ENCODE measurements at places on chromosomes 11 and 22. TPM values are rescaled to one million over a fixed set of nuclear protein-coding genes. Genes with fewer than 3 reads are reported as not detected.

The FXYD6 gene
- 256 TPM for polyA plus RNA-seq

The TRPM5 gene
- not detected for polyA plus RNA-seq

The PLEKHA7 gene
- polyA plus RNA-seq = 12.2 TPM

The PRRG4 gene
- polyA plus RNA-seq = 0.17 TPM

The MALAT1 gene
- polyA plus RNA-seq = 396 TPM

DNA sequence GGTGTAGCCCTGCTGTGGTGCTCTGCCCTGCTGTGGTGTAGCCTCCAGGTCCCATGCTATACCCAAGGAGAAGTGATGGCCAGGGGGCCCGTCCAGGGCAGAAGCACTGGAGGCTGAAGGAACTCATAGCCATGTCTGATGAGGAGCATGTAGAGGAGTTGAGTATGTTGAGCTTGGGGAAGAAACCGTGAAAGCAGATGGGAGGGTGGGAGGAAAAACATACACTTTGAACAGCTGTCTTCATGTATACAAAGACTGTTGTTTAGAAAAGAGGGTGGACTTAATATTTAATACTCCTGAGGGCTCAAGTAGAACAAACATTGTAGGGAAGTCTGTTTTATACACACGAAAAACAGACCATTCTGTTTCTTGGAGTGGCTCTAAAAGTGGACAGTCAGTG lies 26.6 kb upstream of the TTC12 start:
- DNase-seq = no peak

DNA sequence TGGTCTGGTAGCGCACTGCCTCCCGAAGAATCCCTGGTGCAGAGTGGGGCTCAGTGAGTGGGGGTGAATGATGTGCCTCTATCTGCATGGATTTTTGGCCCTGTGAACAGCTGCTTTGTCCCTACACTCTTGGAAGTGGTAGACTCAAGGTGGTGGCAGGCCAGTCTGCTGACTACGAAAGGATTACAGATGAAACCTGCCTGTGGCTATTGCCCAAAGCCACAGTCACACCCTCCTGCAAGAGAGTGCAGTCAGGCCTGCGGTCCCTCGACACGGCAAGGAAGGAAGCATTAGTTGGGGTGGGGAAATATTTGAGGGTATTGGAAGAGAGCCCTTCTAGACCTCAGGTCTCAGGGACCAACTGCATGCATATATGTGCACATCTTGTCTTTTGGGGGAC lies 63.7 kb downstream of the DSCAML1 start:
- no peak for DNase-seq

GRCh38 chr11:74322667-74323066 lies 11.2 kb upstream of the P4HA3 start:
- no peak for DNase-seq

DNA sequence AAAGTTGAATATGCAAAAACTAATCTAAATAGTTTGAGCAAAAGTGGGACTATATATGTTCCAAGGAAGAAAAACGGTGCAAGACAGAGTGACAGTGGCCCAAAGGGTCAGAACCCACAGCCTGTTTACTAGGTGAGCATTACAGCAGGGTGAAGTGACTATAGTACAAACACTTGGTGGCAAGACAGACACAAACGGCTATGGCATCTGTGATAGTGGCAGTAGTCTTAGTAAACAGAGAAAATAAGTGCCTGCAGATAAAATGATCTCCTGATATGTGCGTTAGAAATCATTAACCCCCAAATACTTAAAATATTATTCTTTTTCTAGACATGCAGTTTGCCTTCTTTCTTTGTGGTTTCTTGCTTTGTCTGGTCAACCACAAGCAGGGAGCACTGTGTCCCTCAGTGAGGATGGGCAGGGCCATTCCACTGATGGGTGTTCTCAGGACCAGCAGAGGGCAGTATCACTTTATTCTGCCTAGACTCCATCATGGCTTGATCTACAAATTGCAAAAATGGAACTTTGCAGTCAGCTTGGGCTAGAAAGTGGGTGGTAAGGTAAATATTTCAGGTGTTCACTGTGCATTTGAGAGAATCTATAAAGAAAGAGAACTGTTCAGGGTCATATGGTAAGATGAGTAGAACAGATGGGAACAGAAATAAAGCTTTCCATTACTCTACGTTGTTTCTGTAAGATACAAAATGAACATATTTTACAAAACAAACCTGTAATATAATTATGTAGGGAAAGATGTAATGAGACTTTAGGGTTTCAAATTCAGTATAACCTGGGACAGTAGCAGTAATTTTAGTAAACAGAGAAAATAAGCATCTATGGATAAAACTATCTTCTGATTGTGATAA lies 198.2 kb downstream of the SWAP70 start:
- DNase-seq = no peak

DNA sequence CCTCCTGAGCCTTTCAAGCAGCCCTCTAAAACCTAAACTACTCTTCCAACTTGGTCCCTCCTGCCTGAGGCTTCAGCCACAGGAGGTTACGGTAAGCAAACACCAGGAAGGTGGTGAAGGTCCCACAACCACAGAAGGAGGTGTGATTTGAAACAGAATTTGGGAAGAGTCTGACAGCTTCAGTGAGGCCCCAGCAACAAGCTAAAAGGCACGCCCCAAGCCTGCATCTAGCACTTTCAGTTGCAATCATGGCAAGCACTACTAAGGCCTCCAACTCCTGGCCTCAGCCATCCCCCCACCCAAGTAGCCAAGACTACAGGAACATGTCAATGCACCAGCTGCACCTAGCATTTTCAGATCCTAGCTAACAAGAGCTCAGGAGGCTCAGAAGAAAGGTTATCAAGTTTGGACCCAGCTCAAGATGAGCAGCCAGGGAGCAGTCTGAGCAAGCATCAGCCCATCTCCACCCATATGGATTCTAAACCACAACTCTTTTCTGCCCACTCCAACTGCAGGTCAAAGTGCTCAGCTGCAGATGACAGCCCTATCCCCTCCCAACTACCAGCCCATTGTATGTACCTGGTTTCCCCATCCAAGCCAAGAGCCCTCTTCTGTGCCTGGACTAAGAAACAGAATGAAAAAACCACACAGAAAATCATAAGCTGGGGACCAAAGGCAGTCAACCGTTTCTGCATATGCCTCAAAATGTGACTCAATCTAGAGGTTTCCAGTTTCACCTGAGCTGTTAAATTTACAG lies 10.4 kb upstream of the AHNAK start:
- DNase-seq = no peak

DNA sequence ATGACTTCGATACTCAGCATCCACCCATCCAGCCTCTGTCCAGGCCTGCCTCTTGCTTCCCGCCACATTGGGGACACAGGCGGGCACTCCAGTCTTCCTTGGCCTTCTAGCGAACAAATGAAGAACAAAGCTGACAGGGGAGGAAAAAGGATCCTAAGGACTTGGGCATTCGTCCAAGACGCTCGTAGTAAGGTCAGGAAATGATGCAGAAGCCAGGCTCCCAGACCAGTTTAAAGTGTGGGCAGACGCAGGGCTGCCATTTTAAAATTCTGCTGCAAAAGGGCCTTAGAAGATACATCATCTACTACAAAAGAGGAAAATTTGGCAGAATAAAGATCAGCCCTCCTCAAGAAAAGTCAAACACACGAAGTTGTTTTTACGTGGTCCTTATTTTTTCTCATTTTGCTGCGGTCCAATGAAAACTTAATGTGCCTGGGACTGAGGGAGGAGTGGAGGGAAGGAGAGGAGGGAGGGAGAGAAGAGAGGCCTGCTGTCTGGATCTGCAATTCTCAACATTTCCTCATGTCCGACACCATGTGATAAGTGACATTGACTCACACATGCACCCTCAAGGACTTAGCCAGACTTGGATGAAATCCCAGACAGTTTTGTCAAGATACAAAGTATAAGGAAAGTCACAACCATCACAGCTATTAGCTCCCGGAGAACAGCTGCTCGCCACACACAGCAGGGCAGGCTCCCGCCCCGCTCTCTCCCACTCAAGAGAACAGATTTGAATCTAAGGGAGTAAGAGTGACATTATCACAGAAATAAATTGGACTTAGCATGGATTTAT lies 5.7 kb downstream of the DNAL4 start:
- peak; percentile 58 for DNase-seq

GRCh38 chr11:33906484-33907186 lies 14.8 kb upstream of the LMO2 start:
- DNase-seq = no peak

GRCh38 chr22:32558681-32559355 lies 84.2 kb downstream of the FBXO7 start:
- no peak for DNase-seq

DNA sequence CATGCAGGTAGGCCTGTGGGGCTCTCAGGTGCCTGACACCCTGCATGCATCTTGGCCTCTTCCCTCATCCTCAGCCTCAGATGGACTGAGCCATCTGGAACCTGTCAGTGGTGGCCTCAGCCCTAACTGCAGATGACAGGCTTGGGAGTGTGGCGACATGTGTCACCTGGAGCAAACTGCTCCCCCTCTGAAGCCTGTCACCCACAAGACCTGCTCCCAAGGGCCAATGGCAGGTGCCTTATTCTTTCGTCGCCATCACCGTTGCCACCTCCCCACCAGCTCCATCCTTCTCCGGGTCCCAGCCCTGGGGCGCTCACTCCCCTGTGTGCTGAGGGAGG lies 3.6 kb upstream of the SEPTIN5 start:
- DNase-seq = peak; percentile 19

DNA sequence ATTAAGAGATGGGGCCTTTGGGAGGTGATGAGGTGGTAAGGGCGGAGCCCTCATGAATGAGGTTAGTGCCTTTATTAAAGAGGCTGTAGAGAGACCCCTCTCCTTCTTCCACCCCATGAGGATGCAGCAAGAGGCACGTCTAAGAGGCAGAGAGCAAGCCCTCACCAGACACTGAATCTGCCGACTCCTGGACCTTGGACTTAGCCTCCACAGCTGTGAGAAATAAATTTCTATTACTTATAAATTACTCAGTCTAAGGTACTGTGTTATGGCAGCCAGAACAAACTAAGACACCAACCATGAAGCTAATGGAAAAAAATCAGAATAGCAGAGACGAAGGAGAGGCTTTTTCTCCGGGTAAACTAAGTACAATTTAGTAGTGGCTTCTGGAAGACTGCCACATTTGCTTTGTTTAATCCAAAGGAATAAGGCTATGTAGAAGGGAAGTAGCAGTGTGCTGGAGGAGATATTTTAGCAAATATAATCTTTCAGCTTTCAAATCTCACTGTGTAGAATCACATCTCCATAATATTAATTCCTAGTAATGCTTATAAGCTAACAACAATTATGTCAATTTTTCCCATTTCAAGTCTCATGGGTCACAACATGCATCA lies 12.3 kb upstream of the SIK2 start:
- no peak for DNase-seq

GRCh38 chr11:94088906-94089305 lies 39.7 kb upstream of the PANX1 start:
- no peak for DNase-seq

- no peak for DNase-seq
These were observed 120.5 kb downstream of the PGR start for GRCh38 chr11:101008961-101009689.

DNA sequence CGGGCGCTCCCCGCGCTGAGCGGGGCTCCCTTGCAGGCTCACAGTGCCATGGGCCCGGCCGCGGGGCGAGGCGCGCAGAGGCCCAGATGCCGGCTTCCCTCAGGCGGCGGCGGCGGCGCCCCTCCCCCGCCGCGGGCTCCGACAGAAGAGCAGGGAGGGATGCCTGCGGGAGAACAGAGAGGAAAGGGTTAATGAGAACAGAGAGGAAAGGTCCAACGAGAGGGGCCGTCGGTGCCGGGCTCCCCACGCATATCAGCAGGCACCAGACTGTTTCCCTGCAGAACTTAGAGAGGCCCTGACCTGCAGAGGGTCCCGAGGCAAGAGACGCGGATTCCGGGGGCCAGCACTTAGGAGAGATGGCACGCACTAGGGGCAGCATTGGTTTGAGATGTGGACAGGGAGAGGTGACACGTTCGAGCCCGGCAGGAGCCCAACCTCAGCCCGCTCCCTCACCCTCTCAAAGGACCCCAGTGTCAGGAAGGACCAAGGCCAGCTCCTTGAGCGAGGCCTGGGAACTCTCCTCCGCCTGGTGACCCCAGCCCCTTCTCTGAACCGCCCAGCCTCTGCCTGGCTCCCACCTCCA lies 9.1 kb downstream of the NRXN2 start:
- DNase-seq = no peak

GRCh38 chr22:36790648-36791047 lies 14.7 kb upstream of the IFT27 start:
- no peak for DNase-seq

GRCh38 chr11:71977743-71978418 lies 20.8 kb upstream of the IL18BP start:
- DNase-seq = no peak

DNA sequence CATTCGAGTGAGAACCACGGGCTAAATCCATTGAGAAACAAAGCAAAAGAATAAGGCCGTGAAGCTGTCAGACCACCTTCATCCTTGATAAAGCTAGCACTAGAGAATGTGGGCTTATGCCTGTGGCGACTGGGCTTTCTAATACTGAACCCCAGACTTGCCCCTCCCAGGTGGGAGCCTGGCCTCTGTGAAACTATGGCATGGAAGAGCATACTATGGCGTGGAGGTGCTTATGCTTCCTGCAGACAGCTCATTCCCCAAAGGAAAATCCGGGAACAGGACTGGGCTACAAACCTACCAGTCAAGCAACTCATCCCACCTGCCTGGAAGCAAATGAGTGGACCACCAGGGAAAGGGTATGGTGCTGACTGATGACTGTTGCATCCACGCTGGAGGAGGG lies 92.4 kb downstream of the ZC3H12C start:
- DNase-seq = no peak

- DNase-seq = no peak
These were observed 145.0 kb upstream of the RAG2 start for GRCh38 chr11:36743039-36743438.

DNA sequence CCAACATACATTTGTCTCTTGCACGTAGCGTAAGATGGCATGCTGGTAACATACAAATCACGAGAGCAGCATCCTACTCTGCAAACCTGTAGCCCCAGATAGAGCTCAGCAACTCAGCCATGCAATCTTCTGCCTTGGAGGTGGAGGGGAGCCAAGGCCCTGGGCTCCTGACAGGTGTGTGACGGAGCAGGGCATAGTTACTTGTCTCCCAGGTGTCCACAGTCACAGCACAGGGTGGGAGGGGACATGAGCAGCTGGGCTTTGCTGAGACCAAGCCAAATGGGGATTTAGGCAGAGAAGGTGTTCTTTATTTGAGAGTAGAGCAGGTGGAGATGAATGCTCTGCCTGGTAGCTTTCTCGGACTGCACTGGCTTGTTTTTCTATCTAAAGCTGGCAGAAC lies 111.7 kb downstream of the TEAD1 start:
- DNase-seq = no peak

DNA sequence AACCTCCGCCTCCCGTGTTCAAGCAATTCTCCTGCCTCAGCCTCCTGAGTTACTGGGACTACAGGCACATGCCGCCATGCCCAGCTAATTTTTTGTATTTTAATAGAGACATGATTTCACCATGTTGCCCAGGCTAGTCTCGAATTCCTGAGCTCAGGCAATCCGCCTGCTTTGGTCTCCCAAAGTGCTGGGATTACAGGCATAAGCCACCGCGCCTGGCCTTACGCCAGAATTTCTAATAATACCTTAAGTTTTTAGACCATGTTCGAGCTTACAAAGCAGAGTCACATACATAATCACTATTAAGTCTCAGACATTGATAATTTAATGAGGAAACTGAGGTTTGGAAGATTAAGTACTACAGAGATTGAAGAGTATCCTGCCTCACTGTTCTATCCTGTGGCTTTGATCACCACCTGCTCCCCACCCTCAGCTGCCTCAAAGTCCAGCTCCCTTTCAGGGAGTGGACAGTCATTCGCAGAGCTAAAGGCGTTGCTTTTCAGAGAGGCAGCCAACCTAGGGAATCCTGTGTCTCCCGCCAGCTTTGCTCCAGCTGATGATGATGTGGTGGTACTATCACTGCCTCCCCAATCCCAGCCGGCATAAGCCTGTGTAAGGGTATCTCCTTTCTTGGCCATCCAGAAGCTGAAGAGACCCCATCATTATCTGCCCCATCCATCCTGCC lies 7.7 kb downstream of the UBASH3B start:
- DNase-seq = no peak
